ENCODE measurements at places on chromosomes 5 and 9.

GRCh38 chr5:144691936-144692335 lies 521.3 kb downstream of the KCTD16 start:
- DNase-seq = no peak

GRCh38 chr5:115467628-115468027 lies 76.9 kb downstream of the FEM1C start:
- DNase-seq = no peak

GRCh38 chr5:177370488-177371119 lies 12.9 kb downstream of the RGS14 start:
- DNase-seq = peak; percentile 93

GRCh38 chr9:133121915-133122550 lies 993 bp upstream of the RALGDS start:
- DNase-seq = peak; percentile 71

- peak; percentile 27 for DNase-seq
These were observed 183.6 kb upstream of the MAP3K1 start for GRCh38 chr5:56631719-56632118.

GRCh38 chr9:136726631-136727191 lies 14.3 kb downstream of the DIPK1B start:
- peak; percentile 91 for DNase-seq

DNA sequence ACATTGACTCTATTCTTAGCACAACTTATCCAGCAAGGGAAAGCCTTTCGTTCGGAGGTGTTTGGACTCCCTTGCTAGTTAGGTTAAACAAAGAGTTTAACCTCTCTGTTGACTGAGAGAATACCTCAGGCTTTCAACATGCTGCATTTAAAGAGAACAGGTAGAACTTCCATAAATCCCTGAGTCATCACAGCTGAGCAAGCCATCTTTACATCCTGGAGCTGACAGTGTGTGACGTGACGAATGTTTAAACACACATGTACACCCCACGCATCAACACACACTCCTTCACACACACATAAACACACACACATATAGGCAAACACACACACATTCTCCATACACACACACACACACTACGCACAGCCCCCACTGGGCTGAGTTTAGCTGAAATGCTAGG lies 152.8 kb downstream of the ADAMTS12 start:
- DNase-seq = no peak

GRCh38 chr9:83199240-83199639 lies 136.3 kb upstream of the RASEF start:
- DNase-seq = peak; percentile 46

GRCh38 chr9:136674786-136675349 lies 12.2 kb downstream of the EGFL7 start:
- DNase-seq = peak; percentile 67

DNA sequence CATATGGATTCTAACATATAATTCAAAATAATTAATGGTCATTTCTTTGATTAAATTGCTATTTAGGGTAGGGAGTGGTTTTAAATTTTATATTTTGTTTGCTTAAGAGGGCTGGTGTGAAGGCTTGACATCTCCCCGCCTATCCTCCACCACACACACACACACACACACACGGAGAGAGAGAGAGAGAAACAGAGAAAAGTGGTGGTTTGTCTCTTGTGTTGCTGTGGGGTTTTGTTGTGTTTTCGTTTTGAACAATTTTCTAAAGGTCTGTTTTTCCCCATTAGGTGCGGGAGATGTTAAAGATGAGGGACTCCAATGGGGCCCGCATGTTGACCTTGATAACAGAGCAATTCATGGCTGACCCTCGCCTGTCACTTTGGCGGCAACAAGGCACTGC lies 161.9 kb downstream of the ZSWIM6 start:
- no peak for DNase-seq

DNA sequence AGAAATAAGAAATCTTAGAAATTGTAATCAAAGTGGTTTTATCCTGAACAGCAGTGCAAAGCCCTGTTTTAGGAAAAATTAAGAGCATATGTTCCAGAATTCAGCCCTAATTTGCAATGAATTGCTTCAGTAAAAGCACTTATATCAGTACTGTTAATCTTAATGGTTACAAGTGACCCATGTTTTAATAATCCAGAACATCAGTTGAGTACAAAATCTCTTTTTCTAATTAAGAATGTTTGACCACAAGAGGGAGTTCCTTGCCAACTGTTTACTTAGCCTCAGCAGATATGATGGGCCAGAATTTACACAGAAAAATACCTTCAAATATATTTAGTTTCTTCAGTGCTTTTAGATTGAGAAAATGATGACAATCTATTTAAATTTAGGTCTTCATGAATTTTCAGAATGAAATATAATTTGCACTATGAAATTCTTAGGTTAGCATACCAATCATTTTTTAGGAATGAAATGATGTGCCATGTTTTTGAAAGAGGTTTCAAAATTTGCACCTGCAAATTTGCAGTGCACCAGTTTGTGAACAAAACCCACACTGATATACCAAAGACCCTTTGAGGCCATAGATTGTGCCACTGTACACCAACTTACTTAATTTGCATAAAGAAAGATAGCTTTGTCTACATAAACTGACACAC lies 926.3 kb upstream of the ARRDC3 start:
- peak; percentile 41 for DNase-seq

DNA sequence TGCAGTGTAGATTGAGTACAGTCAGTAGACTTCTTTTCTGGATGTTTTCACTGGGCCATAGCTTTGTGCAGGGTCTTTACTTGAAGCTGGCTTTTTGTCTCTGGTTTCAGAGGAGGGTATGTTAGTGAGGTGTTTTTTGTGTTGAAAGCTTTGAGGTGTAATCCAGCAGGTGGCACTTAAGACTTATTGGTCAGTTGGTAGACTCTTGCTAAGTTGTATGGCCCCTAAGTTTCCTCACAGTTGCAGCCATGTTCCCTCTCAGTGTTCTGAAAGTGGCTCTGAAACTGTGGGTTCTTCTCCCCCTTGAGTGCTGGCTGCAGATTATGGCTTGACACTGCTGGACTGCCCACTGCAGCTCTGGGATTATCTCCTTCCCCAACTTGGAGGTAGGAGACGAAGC lies 55.7 kb upstream of the SLC44A1 start:
- peak; percentile 30 for DNase-seq

DNA sequence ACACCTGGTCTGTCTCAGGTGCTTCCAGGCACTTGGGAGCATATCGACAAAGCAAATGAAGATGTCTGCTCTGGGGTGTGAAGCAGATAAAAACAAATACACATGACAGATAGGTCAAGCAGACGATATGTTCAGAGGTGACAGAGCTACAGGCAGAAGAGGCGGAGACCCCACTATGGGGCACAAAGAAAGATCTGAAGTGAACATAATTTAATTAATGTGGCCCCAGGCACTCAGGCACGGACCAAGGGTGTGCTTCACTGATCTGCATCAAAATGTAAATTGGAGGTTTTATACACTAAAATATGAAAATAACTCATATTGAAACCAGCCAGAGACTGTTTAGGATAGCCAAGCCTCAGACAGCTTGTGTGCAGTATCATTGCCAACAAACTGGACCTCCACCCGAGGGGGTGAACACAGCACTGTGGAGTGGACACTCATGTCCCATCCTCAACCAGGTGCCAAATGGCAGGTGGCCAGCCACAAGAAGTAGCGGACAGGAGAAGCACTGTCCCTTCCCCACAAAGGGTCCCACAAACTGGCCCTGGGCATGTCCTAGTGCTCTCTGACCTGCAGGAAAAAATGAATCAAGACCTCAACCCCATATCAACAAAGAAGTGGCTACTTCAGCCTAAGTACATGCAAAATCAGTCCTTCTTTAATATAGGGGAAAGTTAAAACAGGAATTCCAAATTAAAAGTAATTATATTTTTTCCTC lies 29.2 kb downstream of the ROR2 start:
- DNase-seq = no peak

DNA sequence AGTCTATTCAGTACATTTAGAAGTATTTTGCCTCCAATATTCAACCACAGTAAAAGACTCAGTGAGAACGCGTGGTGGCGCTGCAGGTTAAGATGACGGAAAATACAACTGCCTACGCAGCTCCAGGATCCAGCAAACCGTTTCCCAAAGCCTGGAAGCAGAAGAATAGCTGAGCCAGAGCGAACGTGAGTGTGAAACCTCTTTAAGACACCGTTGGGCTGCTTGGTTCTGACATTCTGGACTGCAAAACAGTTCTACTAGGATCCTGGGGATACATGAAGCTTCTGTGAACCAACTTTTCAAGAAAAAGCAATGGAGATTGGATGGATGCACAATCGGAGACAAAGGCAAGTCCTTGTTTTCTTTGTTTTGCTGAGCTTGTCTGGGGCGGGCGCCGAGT lies at the start of gene PCDHB16:
Gene PCDHB16, plus strand, starts transcription at position 140 of the 400 bp plus-strand sequence. Its CDS starts 173 bp downstream, at position 313.
- peak; percentile 8 for DNase-seq

GRCh38 chr9:77793849-77794248 lies 145.7 kb upstream of the GNA14 start:
- no peak for DNase-seq

- no peak for DNase-seq
These were observed 211.6 kb downstream of the ERCC6L2 start for GRCh38 chr9:96086936-96087571.

GRCh38 chr5:106639488-106639887 lies 1031.2 kb downstream of the EFNA5 start:
- no peak for DNase-seq

DNA sequence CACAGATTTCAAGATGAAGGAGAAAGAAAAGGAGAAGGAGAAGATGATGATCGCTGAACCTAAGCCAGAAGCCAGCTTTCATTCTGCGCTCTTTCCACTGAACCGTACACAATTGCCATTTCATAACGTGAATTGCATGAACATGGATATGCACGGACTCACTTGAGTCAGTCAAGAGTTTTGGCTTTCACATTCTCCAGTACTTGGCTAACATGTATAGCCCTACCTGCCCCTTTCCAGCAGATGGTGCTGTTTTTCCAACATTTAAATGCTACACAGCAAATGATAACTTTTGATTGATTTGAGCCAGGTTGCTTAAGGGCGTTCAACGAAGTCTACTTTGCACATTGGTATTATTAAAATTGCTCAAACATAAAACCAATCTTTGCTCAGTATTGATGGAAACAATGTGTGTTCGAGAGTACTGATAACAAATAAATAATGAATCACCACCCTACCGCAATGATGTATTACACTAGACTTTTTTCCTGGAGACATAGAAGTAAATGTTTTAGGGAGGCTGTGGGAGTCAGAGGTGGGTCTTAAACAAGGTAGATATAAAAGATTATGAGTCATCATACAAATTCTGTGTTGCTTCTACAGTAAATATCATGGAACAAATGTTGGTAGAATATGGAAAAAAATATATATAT lies 196.4 kb downstream of the TRPM3 start:
- DNase-seq = peak; percentile 86

- no peak for DNase-seq
These were observed 505.5 kb upstream of the WWC1 start for GRCh38 chr5:167785901-167786300.

DNA sequence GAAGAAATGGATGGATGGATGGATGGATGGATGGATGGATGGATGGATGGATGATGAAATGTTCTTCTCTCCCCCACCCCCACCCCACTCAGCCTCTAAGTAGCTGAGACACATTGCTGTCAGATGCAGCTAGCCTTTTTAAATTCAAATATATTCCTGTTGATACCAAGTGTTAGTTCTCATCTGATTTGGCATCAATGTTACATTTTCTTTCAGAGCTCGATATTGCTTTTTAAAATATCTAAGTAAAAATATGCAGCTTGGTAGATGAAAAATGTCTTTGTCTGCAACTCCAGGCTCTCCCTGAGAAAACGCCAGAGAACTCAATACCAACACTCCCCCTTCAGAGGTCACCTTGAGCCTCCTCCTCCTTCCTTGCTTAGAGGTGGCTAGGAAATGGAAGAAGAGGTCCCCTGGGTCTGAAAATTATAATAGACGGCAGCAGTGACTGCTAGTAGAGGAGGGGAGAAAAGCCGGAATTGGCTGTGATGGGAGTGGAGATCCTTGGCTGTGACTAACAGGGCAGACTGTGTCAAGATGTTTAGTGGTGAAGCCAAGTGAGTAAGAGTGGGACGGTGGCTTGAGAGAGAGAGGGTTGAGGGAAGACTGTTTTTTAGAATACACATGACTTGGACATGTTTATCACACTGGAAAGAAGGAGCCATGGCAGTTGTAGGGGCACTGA lies 156.0 kb downstream of the ZNF462 start:
- DNase-seq = no peak

- DNase-seq = no peak
These were observed 53.8 kb upstream of the FTMT start for GRCh38 chr5:121797681-121798518.

- DNase-seq = peak; percentile 84
These were observed 23.4 kb upstream of the ZBTB43 start for GRCh38 chr9:126781186-126782052.

- DNase-seq = no peak
These were observed 166.7 kb downstream of the SAXO1 start for GRCh38 chr9:18866121-18866831.

DNA sequence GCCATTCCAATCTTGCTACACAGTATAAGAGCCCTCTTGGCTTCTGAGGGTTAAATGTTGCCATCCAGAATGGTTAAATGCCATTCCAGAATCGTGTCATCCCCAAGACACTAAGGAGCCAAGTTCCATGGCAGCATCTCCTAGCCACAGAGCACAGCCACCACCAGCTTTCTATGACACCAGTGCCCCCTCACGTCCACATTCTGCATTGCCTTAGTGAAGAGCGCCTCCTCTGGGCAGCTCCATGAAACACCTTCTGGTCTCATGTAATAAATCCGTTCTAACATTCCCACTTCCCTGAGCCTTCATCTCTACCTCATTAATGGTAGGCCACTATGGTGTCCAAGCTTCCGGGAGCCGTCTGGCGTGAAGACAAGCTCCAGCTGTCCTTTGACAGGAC lies 12.4 kb downstream of the CBY3 start:
- DNase-seq = peak; percentile 84

DNA sequence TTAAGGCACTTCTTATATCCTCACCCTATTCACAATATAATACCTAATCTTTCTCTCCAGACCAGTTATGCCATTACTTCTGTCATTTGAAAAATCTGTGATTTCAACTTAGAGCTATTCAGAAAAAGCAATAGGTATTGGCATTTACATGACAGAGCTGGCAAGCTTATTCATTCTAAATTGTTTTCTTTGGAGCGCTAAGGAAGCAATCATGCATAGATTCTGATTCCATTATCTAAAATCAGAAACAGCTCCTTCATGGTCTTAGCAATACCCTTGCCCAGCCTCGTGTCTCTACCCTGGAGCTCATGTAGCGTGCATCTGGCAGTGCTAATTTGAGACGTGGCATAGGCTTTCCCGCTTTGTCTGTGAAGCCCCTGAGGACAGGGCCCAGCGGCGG lies 4.5 kb downstream of the SLC1A1 start:
- DNase-seq = no peak

DNA sequence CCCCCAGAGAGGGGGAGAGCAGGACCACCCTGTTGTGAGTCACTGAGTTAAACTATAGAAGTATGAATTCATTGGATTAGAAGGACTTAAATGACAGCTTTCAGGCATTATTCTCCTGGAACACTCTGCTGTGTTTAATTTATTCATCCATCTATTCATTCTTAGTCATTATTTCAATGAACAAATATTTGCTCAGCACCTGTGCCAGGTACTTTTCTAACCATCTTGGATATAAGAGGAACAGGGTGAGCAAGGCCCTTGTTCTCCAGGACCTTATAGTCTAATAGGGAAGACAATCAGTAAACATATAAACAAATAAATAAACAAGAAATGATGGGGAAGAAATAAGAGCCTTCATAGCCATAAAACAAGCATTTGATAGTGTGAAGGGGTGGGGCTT lies 483.9 kb upstream of the BRINP1 start:
- no peak for DNase-seq

GRCh38 chr9:137552022-137552768 lies 516 bp downstream of the MRPL41 start:
- DNase-seq = peak; percentile 64

Data from hematopoietic multipotent progenitor cell treated with erythropoietin and hydrocortisone succinate and interleukin-3 and kit ligand, for 4 days (in vitro differentiated cells).